ENCODE measurements at places on chromosomes 7 and 10.

DNA sequence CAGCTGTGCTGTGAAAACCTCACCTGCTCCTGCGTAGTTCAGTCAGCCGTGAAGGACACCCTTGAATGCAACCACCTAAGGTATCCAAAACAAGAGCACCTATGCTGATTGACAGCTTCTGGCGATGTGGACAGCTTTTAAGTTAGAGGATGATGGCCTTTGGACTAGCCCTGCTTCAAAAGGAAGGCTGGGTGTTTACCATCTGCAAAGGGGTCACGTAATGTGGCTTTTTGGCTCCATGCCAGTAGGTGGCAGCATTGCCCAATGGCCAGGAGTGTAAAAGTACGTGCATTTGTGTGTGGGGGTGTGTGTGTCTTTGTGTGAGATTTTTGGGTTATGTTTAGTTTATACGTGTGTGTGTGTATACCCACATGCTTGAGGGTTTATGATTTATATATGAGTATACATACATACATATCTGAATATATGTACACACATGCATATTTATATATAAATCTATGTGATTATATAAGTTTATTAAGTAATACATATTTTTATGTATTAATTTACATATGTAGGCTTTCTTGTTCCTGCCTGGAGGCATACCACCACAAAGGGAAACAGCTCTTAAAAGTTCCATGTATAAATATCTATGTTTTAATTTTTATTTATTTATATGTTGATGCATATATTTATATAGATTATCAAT is 236.3 kb upstream of the ANKRD30A start:
- peak; percentile 13 for DNase-seq

DNA sequence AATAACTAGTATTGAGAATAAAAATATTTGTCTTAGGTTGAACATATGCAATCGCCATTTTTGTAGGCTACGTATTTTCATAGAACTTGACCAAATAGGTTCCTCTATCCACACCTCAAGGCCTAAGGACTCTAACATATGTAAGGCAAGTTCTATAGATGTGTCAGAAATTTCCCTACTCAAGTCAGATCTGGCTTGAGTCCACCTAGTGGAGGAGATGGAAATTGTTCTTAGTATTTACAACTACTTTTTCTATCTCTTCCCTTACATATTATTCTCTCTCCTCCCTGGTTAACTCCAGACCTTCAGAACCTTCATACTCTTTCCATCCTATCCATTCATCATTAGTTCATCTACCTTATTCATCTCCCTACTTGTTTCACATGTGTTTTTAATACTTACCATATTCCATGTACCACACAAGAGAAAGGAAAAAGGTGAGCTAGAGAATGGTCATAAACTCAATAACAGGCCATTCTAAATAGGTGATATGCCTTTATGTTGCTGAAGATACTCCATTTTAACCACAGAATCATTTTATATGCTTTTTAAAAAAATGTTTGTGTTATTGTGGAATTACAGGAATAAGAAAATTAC is 174.5 kb upstream of the HDAC9 start:
- peak; percentile 57 for DNase-seq

DNA sequence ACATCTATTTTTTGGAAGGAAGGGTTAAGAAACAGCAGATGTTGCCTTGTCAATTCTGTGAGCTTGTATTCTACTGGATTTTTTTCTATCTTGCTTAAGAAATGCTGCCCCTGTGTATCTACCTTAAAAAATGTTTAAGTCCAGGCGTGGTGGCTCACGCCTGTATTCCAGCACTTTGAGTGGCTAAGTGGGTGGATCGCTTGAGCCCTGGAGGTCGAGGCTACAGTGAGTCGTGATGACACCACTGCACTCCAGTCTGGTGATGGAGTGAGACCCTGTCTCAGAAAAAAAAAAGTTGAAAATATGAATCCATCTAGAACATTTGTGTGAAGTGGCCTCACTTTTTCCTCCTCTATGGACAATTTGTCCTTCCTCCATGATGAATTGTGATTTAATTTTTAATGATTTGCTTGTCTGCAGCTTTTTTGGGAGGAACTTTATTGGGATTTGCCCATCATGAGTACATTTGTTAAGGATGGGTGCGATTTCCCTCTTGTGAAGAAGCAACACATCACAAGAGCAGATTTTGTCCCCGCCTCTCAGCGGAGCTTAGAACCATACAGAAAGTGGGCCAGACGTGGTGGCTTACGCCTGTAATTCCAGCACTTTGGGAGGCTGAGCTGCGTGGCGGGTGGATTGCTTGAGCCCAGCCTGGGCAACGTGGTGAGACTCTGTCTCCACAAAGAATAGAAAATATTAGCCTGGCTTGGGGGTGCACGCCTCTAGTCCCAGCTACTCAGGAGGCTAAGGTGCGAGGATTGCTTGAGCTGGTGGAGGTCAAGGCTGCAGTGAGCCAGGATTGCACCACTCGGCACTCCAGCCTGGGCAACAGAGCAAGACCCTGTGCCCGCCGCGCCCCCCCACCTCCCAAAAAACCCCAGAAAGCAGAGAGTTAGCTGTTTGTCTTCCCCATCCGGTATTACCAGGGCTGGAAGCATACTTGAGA is 57.7 kb downstream of the DNAJB6 start:
- DNase-seq, result peak; percentile 43

DNA sequence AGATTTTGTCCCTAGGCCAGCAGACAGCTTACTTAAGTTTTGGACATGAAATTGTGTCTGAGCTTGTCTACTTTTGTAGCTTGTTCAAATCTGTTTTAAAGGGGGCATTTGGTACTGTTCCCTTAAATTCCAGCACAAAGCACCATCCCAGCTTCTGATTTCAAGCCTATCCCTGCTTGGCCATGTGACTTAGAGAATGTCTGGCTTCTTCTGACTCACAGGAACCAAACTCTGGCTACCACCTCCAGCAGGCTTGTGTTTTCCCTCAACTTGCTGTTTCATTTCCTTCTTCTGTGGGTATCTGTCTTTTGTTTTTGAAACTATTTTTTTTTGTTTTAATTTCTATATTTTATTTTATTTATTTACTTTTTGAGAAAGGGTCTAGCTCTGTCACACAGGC is 97.9 kb upstream of the FZD8 start:
- peak; percentile 73 for DNase-seq

GRCh38 chr10:43961523-43962345 is 313.1 kb upstream of the ZNF32 start:
- DNase-seq, result no peak

GRCh38 chr10:123759501-123760031 is 93.4 kb downstream of the GPR26 start:
- no peak for DNase-seq

DNA sequence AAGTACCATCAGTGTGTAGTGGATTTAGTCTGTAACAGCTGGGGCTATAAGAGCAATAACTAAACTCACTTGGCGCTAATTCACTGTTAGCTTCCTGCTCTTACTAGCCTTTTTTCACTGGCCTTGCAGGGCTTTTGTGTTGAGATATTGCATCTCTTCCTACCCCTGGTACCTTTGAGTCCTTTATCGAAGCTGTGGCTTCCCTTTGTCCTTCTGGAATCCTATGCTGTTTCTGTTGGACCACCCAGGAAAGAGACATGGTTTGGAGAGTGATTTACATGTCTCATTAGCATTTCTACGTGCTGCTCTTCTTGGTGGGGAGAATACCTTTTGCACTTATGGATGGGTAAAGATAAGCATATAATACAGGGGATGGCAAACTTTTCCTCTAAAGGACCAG is 103.8 kb downstream of the MLLT10 start:
- no peak for DNase-seq

DNA sequence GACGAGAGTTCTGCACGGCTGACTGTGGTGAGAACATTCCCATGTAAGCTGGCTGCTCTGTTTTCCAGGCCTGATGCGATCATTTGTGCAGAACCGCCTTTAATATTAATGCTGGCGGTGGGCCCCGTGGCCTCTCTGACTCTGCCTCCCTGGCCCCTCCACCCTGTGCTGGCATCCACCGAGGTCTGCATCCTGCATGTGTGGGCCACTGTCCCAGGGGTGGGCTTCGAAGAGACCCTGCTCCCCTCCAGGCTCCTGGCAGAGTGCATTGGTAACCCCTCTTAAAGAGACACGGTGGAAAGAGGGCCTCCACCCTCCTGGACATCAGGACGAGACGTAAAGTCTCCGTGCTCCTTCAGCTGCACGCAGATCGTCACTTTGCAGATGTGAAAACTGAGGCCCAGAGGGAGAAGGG is 67.3 kb upstream of the FAM20C start:
- no peak for DNase-seq
